Aortic smooth muscle cell (primary cell): ENCODE measurements at places on chromosomes 3 and 15. TPM values are rescaled to one million over a fixed set of nuclear protein-coding genes. Genes with fewer than 3 reads are reported as not detected.

Gene PLA2G4D
- total RNA-seq, result not detected in 2 replicates

Gene SLC28A1
- total RNA-seq, result not detected in 2 replicates

Gene CHRNA7
- total RNA-seq, result 1.4 and 5.3 TPM in 2 replicates

Gene VEPH1
- 43.6 and 62.6 TPM in 2 replicates for total RNA-seq

Gene TRIM69
- 21.5 and 24.1 TPM in 2 replicates for total RNA-seq
